Stimulated activated CD4-positive, alpha-beta T cell treated with anti-CD3 and anti-CD28 coated beads, TNF-alpha, amount 100 ng/mL, for 24 hours (primary cell): ENCODE measurements at places on chromosomes 2 and 18.

GRCh38 chr2:48852938-48853337 lies 97.4 kb upstream of the LHCGR start:
- DNase-seq = no peak

- DNase-seq = no peak
Measured at GRCh38 chr2:153819501-153819900, 52.2 kb upstream of the GALNT13 start.

- DNase-seq = no peak
Measured at GRCh38 chr18:31444142-31444541, 3.4 kb upstream of the DSG3 start.

- DNase-seq = no peak
Measured at GRCh38 chr2:237864444-237864931, 5.1 kb downstream of the RAMP1 start.

- no peak for DNase-seq
Measured at GRCh38 chr18:74294526-74294925, 2.8 kb upstream of the CYB5A start.

DNA sequence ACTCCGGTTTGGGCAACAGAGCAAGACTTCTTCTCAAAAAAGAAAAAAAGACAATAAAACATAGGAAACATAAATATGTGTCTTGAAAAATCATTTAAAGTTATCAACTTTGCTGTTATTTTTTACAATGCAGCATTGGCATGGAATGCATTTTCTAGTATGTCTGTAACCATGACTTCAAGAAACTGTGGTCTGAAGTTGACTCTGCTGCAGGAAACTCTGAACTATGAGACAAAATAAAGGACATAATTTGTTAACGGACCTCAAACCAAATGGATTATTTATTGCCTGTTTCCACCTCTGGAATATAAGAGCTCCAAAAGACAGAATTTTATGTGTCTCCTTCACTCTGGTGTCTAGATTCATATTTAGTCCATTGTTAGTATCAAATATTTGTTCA lies 79.1 kb downstream of the TRIB2 start:
- DNase-seq = no peak
